Upper lobe of right lung (tissue), 1 donor: ENCODE measurements at places on chromosomes 11 and 22. TPM values are rescaled to one million over a fixed set of nuclear protein-coding genes. Genes with fewer than 3 reads are reported as not detected.
A peak's percentile ranks its signal among the peaks of the same experiment; 100 is the strongest.

- no peaks in the 10 kb centered on the region for H3K36me3 ChIP-seq
- H3K4me1 ChIP-seq: peaks cover 9% of the 10 kb centered on the region
- H3K27me3 ChIP-seq: no peaks in the 10 kb centered on the region
These were observed 429.3 kb upstream of the FAT3 start for GRCh38 chr11:91795139-91795887.

Gene PRG3
- not detected for total RNA-seq

DNA sequence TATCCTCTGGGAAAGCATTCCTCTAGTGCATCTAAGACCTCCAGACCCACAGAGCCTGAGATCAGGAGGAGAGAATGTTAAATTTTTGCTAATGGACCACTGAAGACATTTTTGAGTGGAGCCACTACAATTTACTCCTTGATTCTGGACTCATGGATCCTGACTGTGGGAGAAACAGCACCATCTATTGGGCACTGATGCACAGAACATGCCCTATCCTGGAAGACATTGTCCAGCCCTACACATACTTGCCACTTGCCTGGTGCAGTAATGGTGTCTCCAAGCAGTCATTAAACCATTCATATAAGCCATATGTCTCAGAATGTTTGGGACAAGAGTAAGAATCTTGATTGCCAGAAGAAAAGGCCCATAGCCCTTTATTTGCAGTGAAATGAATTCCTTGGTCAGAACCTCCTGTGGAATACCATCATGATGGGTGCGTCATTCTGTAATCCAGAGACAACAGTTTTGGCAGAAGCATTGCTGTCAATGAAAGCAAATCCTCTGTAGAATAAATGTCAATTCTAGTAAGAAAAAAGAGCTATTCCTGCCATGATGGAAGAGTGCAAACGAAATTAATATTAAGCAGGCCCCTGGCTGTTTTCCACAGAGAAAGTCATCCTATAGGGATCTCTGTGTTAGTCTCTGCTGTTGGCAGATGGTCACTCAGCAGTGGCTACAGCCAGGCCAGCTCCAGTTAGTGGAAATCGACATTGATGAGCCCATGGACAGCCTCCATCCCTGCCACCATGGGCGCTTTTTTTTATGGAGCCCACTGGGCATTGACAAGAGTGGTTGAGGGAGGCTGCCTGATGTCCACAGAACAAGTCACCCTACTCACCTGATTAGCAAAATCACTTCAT lies 43.5 kb downstream of the GGTLC2 start:
- H3K27me3 ChIP-seq: no peaks in the 10 kb centered on the region
- H3K36me3 ChIP-seq: no peaks in the 10 kb centered on the region

Gene TYMP
- 122 TPM for total RNA-seq

DNA sequence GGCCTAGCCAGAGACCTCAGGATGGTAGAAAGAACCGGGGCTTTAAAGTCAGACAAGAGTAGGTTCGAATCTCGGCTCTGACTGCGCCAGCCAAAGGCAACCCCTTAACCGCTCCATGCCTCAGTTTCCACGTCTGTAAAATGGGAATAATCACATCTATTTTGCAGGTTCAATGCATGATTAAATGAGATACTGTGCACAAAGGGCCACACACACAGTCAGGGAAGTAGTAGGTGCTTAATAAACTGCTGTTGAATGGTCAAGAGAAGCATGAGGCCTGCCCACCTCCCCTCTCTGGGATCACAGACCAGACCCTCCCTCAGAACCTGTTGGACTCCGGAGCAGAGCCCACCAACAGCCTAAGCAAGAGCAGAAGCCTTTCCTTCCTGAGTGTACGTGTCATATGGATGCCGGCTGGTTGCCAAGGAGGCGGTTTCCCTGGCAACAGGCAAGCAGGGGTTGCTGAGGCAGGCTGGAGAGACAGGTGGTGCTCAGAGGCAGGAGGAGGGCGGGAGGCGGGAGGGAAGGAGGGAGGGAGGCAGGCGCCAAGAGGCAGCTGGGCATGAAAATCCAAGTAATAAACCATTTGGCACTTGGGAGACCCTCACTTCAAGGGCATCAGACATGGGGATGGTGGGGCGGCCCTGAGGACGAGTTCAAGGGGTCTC lies 43.9 kb downstream of the NFAM1 start:
- no peaks in the 10 kb centered on the region for H3K36me3 ChIP-seq
- DNase-seq: no peak
- H3K27me3 ChIP-seq: no peaks in the 10 kb centered on the region
- no peak overlapping the region for H3K4me3 ChIP-seq

GRCh38 chr11:62030071-62030684 lies 62.7 kb upstream of the FTH1 start:
- H3K36me3 ChIP-seq: no peaks in the 10 kb centered on the region
- no peak overlapping the region for H3K27ac ChIP-seq

- no peak for DNase-seq
- no peaks in the 10 kb centered on the region for H3K36me3 ChIP-seq
- no peak overlapping the region for H3K27ac ChIP-seq
- H3K27me3 ChIP-seq: no peaks in the 10 kb centered on the region
These were observed 304.2 kb downstream of the KCNA4 start for GRCh38 chr11:29712616-29713015.

DNA sequence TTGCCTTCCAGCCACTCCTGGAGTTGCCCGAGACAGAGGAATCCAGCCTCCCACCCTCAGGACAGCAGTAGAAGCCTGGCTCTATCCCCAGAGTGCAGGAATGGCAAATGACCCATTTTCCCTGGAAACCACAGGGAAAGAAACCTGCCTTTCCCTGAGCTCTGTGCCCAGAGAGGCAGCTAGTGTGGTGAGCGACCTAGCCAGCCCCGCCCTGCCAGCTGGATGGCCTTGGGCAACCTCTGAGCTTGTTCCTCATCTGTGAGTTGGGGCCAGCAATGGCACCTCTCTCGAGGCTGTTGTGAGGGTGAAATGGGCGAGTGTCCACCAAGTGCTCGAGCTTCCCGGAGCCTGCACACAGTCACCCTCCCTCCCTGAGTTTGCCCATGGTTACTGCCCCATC lies 3.7 kb downstream of the OMP start:
- DNase-seq: no peak
- H3K27ac ChIP-seq: no peak overlapping the region
- no peaks in the 10 kb centered on the region for H3K36me3 ChIP-seq
- no peaks in the 10 kb centered on the region for H3K4me1 ChIP-seq

DNA sequence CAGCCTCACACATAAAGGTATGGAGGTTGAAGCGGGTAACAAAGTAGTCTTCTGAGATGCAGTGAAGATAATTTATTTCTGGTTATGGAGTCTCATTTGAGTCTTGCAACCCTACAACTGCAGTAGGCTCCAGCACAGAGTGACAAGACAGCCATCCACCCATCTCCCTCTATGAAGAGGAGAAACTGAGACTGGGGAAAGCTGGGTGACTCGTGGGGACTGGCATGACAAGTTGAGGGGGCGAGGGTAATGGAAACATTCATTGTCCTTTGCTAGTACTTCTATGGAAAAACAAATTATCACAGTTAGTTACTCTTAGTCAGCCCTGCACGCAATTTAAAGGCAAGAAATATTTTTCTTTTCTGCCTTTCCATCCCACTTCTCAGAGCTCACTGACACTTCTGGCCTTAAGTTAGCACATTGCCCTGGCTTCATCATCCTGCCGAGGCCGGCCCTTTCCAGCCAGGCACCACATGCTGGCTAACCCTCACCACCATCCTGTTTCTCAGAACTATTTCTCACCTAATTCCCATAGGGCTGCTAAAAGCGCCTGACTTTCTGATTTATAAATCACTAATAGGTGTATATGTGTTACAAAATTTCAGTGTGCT lies 361.1 kb downstream of the ETS1 start:
- H3K27ac ChIP-seq: no peak overlapping the region
- H3K27me3 ChIP-seq: no peaks in the 10 kb centered on the region
- no peaks in the 10 kb centered on the region for H3K4me1 ChIP-seq
- no peak overlapping the region for H3K4me3 ChIP-seq

GRCh38 chr11:92846491-92847125 lies 122.8 kb upstream of the MTNR1B start:
- no peaks in the 10 kb centered on the region for H3K36me3 ChIP-seq
- H3K4me1 ChIP-seq: no peaks in the 10 kb centered on the region
- DNase-seq: no peak
- no peak overlapping the region for H3K27ac ChIP-seq
- H3K4me3 ChIP-seq: no peak overlapping the region
- H3K27me3 ChIP-seq: no peaks in the 10 kb centered on the region

DNA sequence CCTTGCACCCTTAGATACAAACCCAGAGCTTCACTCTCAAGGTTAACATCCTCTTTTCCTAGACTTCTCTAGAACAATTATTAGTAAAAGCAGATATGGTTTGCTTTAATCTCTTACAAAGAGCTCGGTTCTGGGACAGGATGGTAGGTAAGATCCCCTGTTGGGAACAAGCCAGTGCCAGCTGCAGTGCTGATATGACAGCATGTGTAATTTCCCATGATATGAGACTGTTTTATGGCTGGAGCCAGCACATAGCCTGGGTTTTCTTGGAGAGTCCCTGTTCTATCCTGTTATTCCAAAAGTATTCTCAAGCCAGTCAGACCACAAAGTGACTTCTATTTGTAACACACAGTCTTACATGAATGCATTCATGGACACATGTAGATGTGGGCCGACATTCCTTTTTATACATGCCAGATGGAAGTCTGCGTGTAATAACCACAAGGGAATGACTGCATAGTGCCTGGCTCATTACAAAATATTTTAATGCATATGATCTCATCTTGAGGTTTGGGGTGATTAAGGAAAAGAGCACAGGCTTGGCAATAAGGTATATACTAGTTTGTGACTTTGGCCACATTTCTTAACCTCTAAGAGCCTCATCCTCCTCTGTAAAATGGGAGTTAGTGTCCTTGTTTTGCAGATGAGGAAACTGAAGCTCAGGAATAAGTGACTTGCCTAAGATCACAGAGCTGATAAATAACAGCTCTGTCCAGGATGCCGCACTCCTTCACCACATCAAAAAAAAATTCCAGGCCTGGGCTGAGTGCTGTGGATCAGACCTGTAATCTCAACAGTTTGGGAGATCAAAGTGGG lies 21.8 kb downstream of the CLMP start:
- DNase-seq: no peak
- no peak overlapping the region for H3K4me3 ChIP-seq
- no peaks in the 10 kb centered on the region for H3K36me3 ChIP-seq
- no peak overlapping the region for H3K27ac ChIP-seq
- peaks cover 13% of the 10 kb centered on the region for H3K4me1 ChIP-seq

GRCh38 chr22:24989541-24989951 lies 37.0 kb downstream of the KIAA1671 start:
- no peaks in the 10 kb centered on the region for H3K27me3 ChIP-seq
- no peak for DNase-seq
- no peak overlapping the region for H3K4me3 ChIP-seq
- no peaks in the 10 kb centered on the region for H3K36me3 ChIP-seq

Gene PAMR1
- 12.4 TPM for total RNA-seq

Gene PKDREJ
- total RNA-seq: not detected

GRCh38 chr11:15236559-15236958 lies 121.8 kb downstream of the INSC start:
- no peaks in the 10 kb centered on the region for H3K4me1 ChIP-seq
- H3K4me3 ChIP-seq: no peak overlapping the region
- DNase-seq: no peak

DNA sequence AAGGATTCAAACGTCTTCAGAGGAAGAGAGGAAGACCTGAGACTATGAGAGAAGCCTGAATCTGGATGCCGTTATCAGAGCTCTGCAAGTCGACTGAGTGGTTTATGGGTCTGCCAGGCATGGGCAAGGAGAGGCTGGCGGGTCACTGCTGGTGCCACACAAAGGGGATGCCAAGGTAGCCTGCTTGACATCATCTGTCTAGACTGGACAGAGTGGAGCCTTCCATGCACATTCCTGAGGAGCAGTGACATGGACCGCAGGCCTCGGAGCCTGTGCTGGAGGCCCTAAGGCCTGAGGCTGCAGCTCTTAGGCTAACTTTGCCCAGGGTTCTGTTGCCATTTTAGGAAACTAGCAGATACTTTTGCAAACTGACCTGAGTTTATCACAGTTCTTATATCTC lies 127.4 kb downstream of the WT1 start:
- H3K4me3 ChIP-seq: no peak overlapping the region
- H3K27ac ChIP-seq: no peak overlapping the region
- DNase-seq: no peak
- no peaks in the 10 kb centered on the region for H3K36me3 ChIP-seq

Gene RASL10A
- total RNA-seq: 0.72 TPM

GRCh38 chr11:94933223-94934130 lies 39.9 kb downstream of the CWC15 start:
- H3K4me3 ChIP-seq: no peak overlapping the region
- peak overlapping the region; percentile 47 for H3K27ac ChIP-seq
- H3K36me3 ChIP-seq: no peaks in the 10 kb centered on the region
- H3K4me1 ChIP-seq: peaks cover 24% of the 10 kb centered on the region
- no peaks in the 10 kb centered on the region for H3K27me3 ChIP-seq
- no peak for DNase-seq
